ENCODE measurements at places on chromosomes 2 and 18. TPM values are rescaled to one million over a fixed set of nuclear protein-coding genes. Genes with fewer than 3 reads are reported as not detected.

- H3K4me3 ChIP-seq = no peak overlapping the region
- H3K27me3 ChIP-seq = no peaks in the 10 kb centered on the region
- no peaks in the 10 kb centered on the region for H3K4me1 ChIP-seq
- no peak for DNase-seq
- H3K27ac ChIP-seq = no peak overlapping the region
- no peaks in the 10 kb centered on the region for H3K36me3 ChIP-seq
Measured at GRCh38 chr18:52200921-52201663, 138.9 kb upstream of the DCC start.

DNA sequence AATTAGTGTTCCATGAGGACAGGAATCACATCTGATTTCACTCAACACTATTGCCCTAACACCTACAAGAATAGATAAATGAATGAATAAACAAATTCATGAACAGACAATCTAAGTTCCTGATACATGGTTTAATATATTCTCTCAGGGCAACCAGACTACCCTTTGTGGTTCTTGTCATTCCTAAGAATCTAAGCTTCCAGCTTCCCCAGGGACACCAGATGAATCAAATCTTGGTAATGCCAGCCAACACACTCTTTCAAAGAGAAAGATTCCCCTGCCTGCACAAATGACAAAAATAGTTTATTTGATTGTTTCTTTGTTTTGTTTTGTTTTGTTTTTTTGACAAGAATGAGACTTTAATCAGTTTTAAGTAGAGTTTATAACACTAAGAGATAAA is 237.5 kb upstream of the CHAC2 start:
- no peak overlapping the region for H3K27ac ChIP-seq
- H3K4me3 ChIP-seq = no peak overlapping the region
- no peaks in the 10 kb centered on the region for H3K27me3 ChIP-seq
- no peaks in the 10 kb centered on the region for H3K36me3 ChIP-seq

DNA sequence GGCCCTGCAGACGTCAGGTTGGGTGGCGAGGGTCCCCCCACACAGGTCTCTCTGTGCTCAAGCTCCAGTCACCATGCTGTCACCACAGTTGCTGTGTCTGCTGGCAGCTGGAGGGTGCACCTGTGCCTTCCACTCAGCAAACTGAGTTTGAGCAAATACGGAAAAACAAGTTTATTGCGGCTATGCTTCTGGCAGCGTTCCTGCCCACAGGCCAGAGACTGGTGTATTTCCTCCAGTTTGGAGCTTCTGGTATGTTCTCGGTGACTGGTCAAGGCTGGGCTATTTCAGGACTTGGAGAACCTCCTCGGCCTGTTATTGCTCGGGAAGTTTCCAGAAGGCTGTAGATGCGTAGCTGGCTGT is 132.6 kb downstream of the SEPTIN10 start:
- H3K27ac ChIP-seq = no peak overlapping the region
- H3K27me3 ChIP-seq = no peaks in the 10 kb centered on the region
- DNase-seq = no peak
- no peaks in the 10 kb centered on the region for H3K36me3 ChIP-seq
- H3K4me3 ChIP-seq = no peak overlapping the region

GRCh38 chr2:86344404-86344803 is 7.0 kb upstream of the REEP1 start:
- DNase-seq = no peak
- H3K4me1 ChIP-seq = no peaks in the 10 kb centered on the region
- no peak overlapping the region for H3K27ac ChIP-seq
- peaks cover 10% of the 10 kb centered on the region for H3K27me3 ChIP-seq
- H3K4me3 ChIP-seq = no peak overlapping the region
- H3K36me3 ChIP-seq = no peaks in the 10 kb centered on the region

GRCh38 chr2:209094221-209094620 is 329.6 kb upstream of the MAP2 start:
- no peak overlapping the region for H3K27ac ChIP-seq
- no peaks in the 10 kb centered on the region for H3K4me1 ChIP-seq
- no peaks in the 10 kb centered on the region for H3K36me3 ChIP-seq
- no peaks in the 10 kb centered on the region for H3K27me3 ChIP-seq
- no peak overlapping the region for H3K4me3 ChIP-seq

GRCh38 chr2:157420771-157421323 is 23.0 kb downstream of the CYTIP start:
- H3K27me3 ChIP-seq = no peaks in the 10 kb centered on the region
- no peak for DNase-seq
- no peaks in the 10 kb centered on the region for H3K36me3 ChIP-seq

DNA sequence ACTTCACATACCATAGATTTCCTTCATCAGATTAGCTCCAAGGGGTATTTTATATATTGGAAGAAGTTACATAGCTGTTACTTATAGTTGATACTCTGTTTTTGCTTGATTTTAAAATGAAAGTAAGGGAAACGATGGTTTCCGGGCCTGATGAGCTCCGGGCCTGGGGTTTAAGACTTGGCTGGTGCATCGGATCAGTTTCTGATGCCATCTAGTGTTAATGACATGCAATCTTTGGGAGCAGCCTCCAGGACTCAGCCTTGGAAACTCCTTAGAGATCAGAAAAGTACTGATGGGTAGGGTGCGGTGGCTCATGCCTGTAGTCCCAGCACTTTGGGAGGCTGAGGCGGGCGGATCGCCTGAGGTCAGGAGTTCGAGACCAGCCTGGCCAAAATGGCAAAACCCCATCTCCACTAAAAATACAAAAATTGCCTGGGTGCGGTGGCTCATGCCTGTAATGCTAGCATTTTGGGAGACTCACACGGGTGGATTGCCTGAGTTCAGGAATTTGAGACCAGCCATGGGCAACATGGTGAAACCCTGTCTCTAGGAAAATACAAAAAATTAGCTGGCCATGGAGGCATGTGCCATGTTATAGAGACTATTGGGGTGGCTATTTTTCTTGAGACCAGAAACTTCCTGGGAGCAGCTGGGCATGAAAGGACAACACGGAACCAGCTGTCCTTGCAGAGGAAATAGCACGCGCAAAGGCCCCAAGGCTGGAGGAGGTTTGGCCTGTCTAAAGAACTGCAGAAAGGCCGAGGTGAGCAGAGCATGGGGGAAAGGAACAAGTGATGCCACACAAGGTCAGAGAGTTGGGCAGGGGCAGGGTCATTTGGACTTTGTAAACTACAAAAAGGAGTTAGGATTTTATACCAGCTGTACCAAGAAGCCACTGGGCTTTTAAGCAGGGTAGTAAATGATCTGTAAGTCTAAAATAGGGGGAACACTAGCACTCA is 46.9 kb upstream of the CNOT11 start:
- H3K27me3 ChIP-seq = no peaks in the 10 kb centered on the region
- peak; percentile 91 for DNase-seq
- no peaks in the 10 kb centered on the region for H3K36me3 ChIP-seq
- 0 out of 2 replicates have a peak, but pooled peaks cover 3% of the 10 kb centered on the region for H3K4me1 ChIP-seq
- H3K4me3 ChIP-seq = peak overlapping the region; percentile 8

- 0 out of 2 replicates have a peak, but pooled peaks cover 4% of the 10 kb centered on the region for H3K4me1 ChIP-seq
- no peak overlapping the region for H3K27ac ChIP-seq
- H3K4me3 ChIP-seq = no peak overlapping the region
- H3K36me3 ChIP-seq = no peaks in the 10 kb centered on the region
- no peaks in the 10 kb centered on the region for H3K27me3 ChIP-seq
- DNase-seq = no peak
Measured at GRCh38 chr2:62147610-62148301, 48.2 kb upstream of the B3GNT2 start.

DNA sequence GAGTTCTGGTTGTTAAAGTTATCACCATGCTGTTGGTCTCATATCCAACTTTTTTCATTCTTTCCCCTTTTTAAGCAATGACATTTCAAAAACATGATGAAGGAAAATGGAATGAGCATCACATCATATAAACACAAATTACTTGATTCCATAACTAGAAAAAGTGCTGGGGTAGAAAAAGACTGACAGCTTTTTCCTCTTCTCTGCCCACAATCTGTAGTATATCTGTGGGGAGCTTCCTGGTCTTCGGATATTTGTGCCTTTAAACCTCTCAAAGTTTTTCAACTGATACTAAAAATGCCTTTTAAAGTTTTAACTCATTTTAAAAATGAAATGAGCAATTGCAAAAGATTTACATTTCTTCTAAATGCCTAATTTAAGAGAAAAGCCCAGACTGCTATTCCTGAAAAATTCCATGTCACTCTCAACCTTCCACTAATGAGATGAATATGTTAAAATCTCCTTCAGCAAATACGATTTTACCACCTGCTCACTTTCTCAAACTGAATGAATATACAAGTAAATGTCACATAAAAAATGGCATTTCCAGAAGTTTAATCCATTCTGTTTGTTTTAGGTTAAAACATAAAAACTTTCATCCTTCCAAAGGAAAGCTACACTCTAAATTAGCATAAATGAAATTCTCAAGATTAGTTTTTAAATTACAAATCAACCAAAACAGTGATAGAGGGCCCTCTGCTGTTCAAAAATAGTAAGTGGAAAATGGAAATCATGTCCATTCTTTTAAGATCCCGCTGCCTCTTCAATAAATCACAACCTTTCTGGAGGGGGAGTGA is 2.1 kb downstream of the DNAH7 start:
- DNase-seq = peak; percentile 19
- H3K4me1 ChIP-seq = peaks cover 3% of the 10 kb centered on the region
- H3K4me3 ChIP-seq = no peak overlapping the region
- H3K27ac ChIP-seq = no peak overlapping the region
- no peaks in the 10 kb centered on the region for H3K27me3 ChIP-seq
- H3K36me3 ChIP-seq = no peaks in the 10 kb centered on the region

GRCh38 chr18:26468931-26469340 is 79.4 kb downstream of the KCTD1 start:
- H3K27ac ChIP-seq = no peak overlapping the region
- no peaks in the 10 kb centered on the region for H3K36me3 ChIP-seq
- H3K4me3 ChIP-seq = no peak overlapping the region
- DNase-seq = no peak
- H3K27me3 ChIP-seq = no peaks in the 10 kb centered on the region

DNA sequence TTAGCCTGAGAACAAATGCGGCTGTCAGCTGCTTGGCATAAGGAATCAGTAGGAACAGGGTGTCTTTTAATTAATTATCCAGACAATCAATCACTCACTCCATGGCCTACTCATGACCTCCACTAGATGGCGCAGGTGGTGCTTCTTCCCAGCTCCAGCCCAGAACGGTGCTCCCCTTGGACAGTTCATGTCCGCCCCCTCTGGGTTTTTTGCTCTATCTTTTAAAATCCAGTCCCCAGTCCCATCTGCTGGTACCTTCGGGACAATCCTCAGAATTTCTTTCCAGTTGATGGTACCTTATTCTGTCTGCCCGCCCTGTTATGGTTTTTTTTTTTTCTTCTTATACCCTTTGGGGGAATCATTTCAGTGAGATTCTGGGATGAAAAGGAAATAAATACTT is 99.8 kb downstream of the CACNB4 start:
- H3K27me3 ChIP-seq = no peaks in the 10 kb centered on the region
- H3K27ac ChIP-seq = no peak overlapping the region
- no peaks in the 10 kb centered on the region for H3K4me1 ChIP-seq
- H3K4me3 ChIP-seq = no peak overlapping the region
- DNase-seq = peak; percentile 62
- no peaks in the 10 kb centered on the region for H3K36me3 ChIP-seq

- H3K4me1 ChIP-seq = no peaks in the 10 kb centered on the region
- DNase-seq = no peak
- H3K27me3 ChIP-seq = no peaks in the 10 kb centered on the region
- no peaks in the 10 kb centered on the region for H3K36me3 ChIP-seq
- no peak overlapping the region for H3K4me3 ChIP-seq
Measured at GRCh38 chr2:8984855-8985254, 18.6 kb downstream of the MBOAT2 start.

DNA sequence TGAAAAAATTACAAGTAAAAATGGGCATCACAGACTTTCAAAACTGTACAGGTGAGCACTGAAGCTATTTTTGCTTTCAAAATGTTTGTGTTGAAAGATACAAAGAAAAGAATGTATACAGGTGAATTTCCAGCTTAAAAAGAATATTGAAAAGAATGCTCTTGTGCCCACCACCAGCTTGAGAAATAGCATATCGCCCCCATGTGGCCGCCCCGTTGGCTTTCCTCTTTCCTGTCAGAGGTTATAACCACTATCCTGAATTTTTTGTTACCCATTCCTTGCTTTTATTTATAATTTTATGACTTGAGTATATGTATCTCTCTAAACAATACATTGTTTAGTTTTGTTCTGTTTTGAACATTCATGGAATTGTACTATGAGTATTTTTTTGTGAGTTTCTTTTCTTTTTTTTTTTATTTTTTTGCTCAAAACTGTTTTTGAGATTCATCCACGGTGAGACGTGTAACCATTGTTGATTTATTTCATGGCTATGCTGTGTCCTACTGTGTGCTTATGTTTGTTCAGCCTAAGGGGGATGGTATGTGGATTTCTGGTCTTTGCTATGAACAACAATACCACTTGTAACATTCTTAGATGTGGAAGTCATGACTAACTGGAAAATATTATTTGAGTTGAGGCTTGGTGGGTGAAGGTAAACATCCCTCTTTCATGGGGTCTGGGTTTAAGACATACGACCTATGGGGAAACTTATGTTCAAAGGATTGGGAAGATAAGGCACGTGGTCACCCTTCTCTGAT is 11.6 kb downstream of the TRPM8 start:
- H3K27ac ChIP-seq = no peak overlapping the region
- DNase-seq = no peak
- peaks cover 2% of the 10 kb centered on the region for H3K4me1 ChIP-seq
- no peaks in the 10 kb centered on the region for H3K36me3 ChIP-seq
- H3K4me3 ChIP-seq = no peak overlapping the region
- peaks cover 16% of the 10 kb centered on the region for H3K27me3 ChIP-seq

DNA sequence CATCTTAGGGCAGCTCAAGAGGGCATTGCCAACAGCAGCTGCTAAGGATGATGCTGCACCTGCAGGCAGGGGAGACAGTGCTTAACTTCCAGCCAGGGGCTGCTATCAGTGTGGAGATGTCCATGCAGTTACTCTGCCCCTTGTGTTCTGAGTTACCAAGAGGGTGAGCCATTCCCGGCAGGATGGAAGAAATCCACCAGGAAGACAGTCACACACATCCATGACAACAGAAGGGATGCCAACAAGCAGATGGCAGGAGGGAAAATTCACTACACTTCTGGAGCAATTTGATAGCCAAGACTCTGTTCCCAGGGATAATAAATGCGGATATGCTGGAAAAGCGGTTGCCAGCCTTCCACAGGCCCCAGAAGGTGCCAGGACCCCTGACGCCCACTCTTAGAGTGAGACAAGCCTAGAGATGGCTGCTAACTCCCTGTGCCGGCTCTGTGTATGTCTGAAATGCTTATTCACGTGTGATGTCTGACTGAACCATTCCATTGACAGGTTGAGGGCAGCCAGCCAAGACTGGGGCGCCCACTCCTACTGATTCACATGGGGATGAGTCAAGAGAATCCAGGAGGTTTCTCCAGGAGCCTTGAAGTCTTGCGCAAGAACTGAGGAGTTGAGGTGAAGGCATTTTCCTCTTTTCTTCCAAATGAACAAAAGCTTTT is 24.5 kb downstream of the LOXHD1 start:
- H3K4me3 ChIP-seq = no peak overlapping the region
- no peak overlapping the region for H3K27ac ChIP-seq
- DNase-seq = peak; percentile 53

Gene ZFAND2B
- 31.4 TPM for total RNA-seq

Gene AMER3
- not detected for total RNA-seq

Gene HTR2B
- not detected for total RNA-seq
